ENCODE measurements at places on chromosomes 7 and 10. TPM values are rescaled to one million over a fixed set of nuclear protein-coding genes. Genes with fewer than 3 reads are reported as not detected.
A peak's percentile ranks its signal among the peaks of the same experiment; 100 is the strongest.

GRCh38 chr10:96663797-96664196 lies 56.5 kb downstream of the PIK3AP1 start:
- no peak for DNase-seq

- no peak for DNase-seq
These were observed 12.8 kb upstream of the NOBOX start for GRCh38 chr7:144416341-144416740.

DNA sequence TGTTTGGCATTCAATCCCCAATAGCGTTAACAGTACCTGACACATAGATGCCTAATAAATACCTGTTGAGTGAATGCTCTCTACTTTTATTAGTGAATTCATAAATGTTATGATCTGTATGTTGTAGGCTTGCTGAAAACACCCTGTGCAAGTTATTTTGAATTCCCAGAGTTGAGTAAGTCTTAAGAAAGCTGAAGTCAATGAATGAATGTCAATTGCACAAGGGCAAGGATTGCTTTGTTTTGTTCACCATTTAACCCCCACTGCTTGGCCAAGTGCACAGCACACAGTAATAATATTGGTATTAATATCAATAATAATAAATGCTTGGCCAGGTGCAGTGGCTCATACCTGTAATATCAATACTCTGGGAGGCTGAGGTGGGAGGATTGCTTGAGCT lies 10.2 kb downstream of the CPA1 start:
- no peak for DNase-seq

Gene GIMAP2
- 19.7 TPM for total RNA-seq

DNA sequence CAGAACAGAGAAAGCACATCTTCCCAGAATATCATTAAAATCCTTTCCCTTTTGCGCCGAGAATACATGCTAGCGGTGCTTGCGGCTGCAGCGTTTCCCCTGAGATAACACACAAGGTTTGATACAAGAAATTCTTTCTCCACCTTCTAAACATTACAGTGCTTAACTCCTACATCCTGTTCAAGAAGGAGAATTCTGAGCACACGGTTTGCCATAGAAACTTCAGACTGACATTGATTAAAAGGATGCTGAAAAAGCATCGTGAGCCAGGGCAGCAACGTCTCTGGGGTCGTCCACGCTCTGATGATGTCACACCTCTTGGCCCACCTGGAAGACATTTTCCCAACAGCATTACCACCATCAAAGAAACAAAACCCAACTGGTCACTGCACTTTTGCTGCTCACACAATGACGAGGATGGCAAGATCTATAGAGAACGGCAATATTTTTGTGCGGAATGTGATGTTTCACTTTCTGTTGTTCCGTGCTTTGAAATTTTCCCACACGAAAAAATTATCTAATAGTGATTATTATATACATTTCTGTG lies 27.0 kb upstream of the PRSS1 start:
- DNase-seq, result no peak

Gene KCNMA1
- 8.4 TPM for total RNA-seq

DNA sequence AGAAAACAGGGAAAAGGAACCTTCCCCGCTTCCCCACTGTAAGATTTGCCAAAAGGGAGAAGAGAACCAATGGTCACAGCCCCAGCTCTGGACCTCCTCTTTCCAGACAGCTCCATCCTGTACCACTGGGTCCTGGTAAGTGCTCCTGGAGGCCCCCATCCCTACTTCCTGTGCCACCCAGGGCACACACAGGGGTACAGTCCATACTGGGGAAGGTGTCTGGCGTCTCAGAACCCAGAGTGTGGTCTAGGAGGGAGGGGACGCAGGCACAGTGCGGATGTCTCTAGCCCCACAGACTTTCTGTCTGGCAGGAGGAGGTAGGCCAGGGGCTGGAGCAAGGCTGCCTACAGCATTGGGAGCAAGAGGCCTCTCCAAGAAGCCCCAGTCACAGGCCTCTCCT lies 213.3 kb upstream of the IGFBP3 start:
- no peak for DNase-seq

GRCh38 chr7:6155596-6155995 lies 116.8 kb downstream of the CYTH3 start:
- no peak for DNase-seq

DNA sequence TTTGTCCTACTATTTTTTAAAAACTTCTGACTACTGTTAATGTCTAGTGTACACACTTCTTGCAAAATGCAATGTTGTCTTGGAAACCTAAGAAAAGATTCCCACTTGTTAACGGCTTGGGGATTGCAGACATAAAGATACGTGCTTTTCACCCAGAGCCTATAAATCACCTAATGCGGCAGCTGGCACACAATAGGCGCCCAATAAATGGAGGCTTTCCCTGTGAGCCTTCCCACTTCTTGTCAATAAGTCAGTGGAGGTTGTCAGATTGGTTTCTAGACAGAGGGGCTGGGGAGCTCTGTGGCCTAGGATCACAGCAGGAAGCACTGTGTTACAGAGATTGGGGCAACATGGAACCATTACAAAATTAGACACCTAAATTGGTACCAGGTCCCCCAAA lies 74.7 kb downstream of the VSTM4 start:
- no peak for DNase-seq

Gene HHEX
- not detected for total RNA-seq

DNA sequence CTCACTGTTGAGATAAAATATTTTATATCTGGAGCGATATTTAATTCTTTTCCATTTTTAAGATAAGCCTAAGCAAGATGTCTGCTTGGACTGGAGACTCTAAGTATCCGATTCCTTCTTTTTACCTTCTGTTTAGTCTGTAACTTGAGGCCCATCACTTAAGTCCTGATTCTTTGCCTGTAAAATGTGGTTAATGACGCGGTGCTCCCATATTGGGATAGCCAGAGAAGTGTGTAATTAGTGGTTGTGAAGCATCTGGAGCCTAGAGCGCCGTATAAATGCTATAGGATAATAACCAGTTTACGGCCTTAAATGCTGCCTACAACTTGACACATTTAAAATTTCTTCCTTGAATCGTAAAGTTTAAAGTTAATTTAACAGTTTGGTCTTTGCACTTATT lies 132.9 kb downstream of the CHN2 start:
- DNase-seq, result peak; percentile 48

Gene SCD
- 512 TPM for total RNA-seq

GRCh38 chr10:3117486-3117885 lies 50.1 kb downstream of the PFKP start:
- DNase-seq, result no peak

Gene NEUROG3
- total RNA-seq, result 0.14 TPM

GRCh38 chr7:95421847-95422444 lies 12.9 kb downstream of the PON2 start:
- no peak for DNase-seq

DNA sequence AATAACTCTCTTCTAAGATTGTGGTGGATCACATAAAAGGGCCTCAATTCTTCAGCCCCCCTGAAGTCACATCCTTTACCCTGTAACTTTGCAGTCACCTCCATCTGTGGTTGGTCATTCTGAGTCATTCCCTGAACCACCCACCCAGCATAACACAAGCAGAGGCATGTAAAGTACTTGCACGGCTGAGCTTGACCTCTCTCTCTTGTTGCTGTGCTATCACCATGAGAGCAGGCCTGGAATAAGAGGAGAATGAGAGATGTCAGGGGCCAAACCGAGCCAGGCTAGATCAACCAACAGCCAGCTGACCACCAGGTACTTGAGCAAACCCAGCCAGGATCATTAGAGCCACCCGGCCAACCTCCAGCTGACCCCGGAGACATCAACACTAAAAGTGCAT lies 13.5 kb upstream of the STK17A start:
- DNase-seq, result peak; percentile 95

All from H4 (cell line).